ENCODE measurements at places on chromosomes 6 and 20.

DNA sequence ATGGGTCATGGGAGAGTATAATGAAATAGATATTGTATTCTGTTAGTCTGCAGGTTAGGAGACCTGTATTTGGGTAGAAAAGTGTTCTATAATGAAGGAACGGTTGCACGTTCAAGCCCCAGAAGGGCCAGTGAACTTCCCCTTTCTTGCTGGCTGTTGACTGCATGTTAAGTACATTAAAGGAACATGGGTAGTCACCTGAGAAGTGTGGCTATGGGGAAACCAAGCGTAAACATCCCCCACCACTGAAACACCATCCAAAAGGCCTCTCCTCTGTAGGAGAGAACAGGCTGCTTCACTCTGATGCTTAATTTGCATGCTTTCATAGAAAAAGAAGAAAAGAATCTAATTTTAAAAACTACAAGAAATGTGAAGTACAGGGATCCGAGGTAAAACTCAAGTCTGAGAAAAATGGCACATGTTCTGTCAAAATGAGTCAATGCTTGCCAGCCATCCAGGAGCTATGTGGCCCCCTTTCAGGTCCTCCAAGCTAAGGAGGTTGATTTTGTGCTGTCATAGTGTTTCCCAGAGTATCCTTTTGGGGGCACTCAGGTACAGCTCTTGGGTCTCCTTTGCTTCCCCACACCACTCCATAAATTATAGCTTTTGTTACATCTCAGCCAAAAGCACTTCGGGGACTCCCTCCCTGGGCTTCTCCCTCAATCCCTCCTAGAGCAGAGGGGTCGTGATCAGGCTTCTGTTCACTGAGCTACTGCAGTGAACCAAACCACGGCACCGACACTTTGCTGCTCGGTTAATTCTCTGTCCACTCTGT lies 283.7 kb upstream of the AGPAT4 start:
- DNase-seq: no peak

- DNase-seq: no peak
These were observed 3.5 kb downstream of the FOXS1 start for GRCh38 chr20:31841928-31842327.

DNA sequence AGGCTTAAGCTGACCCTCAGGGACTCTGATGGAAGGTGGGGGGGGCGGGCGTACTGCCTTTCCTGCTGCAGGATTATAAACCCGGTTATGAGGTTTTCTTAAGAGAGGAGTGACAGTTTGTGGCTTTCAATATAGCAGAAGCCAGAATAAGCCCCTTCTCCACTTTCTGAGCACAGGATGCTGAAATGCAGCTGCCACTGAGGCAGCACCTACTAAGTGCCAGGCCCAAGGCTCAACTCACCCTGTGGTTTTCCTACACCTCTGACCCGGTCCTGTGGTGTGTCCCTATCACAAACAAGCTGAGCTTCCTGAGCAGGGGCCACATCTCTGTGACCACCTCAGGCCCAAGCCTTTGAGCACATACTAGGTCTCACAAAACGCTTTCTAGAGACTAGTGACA lies 59.6 kb upstream of the NFATC2 start:
- no peak for DNase-seq

- DNase-seq: no peak
These were observed 269.8 kb downstream of the CDH4 start for GRCh38 chr20:61521687-61522420.

- no peak for DNase-seq
These were observed 11.7 kb downstream of the SMLR1 start for GRCh38 chr6:130838951-130839350.

GRCh38 chr6:108985301-108985700 lies 109.3 kb downstream of the SESN1 start:
- DNase-seq: no peak

DNA sequence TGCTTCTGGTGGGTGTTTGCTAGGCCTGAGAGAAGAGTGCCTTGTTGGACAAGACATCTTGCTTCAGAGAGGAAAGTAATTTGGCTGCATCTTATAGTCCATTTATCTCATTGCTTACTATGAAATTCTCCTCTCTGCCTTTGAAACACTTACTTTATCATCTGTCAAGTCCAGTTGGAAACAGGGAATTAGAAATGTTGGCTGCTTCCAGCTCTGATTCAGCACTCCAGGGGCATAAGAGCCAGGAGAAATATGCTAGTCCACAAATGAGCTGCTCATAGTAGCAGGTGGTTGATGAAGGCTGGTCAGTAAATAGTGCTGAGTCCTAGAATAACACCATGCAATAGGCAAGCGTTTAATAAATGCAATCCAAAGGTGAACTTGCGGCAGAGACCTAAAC lies 227.1 kb downstream of the SLC35F1 start:
- no peak for DNase-seq

- DNase-seq: no peak
These were observed 152.0 kb downstream of the TSHZ2 start for GRCh38 chr20:53124075-53124551.

GRCh38 chr6:3762359-3762758 lies 10.8 kb upstream of the PXDC1 start:
- DNase-seq: no peak

GRCh38 chr20:5078399-5078958 lies 41.3 kb downstream of the PCNA start:
- DNase-seq: peak; percentile 68

DNA sequence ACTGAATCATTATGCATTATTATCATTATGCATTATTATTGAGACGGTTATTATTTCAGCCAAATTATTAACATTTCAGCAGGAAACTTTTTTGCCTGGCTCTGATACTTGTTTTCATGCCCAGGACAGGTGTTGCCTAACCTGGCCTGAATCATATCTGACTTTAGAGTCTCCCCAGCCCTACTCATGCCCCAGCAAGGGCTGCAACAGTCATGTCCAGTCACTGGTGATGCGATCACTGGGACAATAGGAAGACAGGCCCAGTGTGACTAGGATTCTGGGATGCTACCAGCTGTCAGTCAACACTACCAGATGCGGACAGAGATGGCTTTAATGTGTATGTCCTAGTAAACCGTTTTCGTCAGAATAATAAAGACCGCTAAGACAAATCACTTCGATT lies 285.0 kb downstream of the KHDC1L start:
- DNase-seq: peak; percentile 87

DNA sequence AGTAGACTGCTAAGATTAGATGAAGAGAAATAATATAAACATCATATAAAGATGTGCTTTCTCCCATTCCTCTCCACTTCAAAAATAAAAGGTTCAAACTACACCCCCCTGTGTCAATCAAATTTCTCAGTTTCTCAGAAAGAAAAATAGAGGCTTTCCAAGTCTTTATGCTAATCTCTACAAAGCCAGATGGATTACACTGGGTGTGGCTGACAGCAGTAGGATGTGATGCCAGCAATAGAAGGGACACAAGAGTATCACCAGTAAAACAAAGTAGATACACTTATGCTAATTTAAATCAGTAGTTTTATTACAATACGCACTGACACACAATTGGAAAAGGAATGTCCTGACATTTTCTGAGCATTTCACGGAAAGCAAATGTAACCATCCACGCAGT lies 353.4 kb downstream of the RNGTT start:
- no peak for DNase-seq

DNA sequence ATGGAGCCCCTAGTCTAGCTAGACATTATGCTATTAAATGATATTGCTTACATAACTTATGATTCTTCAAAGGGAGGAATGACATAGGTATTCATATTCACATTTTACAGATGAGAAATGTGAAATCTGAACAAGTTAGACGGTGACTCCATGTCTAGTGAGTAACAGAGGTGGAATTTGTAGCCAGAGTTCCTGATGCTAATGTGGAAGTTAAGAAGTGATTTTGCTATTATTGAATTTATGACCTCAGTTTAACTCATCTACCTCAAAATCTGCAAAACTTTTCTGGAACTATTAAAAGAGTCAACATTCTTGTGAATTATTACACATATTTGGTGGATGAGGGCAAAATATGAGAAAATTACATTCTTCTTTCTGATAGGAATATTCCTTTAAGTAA lies 347.6 kb upstream of the MMS22L start:
- DNase-seq: peak; percentile 65

DNA sequence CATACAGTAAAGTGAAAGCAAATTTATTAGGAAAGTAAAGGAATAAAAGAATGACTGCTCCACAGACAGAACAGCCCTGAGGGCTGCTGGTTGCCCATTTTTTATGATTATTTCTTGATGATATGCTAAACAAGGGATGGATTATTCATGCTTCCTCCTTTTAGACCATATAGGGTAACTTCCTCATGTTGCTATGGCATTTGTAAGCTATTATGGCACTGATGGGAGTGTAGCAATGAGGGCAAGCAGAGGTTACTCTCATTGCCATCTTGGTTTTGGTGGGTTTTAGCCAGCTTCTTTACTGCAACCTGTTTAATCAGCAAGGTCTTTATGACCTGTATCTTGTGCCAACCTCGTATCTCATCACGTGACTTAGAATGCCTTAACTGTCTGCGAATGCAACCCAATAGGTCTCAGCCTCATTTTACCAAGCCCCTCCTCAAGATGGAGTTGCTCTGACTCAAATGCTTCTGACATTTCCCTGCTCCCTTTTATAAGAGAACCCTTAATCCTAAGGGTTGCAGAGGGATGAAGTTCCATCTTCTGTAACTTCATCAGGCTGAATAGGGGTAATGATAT lies 280.1 kb upstream of the RGS17 start:
- DNase-seq: no peak

DNA sequence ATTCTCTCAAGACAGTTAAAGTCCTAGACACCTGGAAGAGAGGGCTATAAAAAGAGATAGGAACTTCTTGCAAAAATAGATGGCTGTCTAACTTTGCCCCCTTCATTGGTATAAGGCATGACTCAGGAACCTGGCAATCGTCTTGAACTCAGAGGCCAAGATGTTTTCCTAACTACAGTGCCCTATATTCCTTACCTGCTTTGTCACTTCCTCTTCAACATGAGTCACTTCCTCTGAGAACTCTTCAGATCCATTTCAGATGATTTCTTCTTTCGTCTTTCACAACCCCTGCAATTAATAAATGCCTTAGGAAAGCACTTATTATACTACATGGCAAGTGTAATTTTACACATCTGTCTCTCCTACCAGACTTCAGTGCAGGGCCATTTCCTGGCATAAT lies 83.5 kb downstream of the HAO1 start:
- peak; percentile 97 for DNase-seq

- peak; percentile 54 for DNase-seq
These were observed 158.2 kb downstream of the ZMYND8 start for GRCh38 chr20:47198254-47198671.

GRCh38 chr20:44800391-44801046 lies 9.8 kb downstream of the RIMS4 start:
- DNase-seq: no peak

DNA sequence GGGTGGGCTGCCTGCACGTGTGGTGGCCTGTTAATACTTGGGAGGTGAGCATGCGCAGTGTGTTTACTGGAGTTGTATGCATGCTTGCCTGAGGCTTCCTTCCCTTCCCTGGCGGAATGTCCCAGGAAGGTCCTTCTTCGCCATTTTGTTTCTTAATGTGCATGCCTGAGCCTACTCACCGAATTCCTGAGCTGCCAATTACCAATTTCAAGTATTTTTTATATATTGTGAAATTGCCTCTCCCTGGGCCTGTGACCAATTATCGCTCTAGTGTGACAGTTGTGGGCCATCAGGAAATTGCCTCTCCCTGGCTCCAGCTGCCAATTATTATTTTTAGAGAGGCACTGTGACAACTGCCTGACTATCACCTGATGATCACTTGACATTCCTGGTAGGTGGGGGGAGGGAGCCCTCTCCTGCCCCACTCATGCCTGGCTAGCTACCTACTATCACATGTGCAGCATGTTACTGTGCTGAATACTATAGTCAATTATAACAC lies 70.0 kb downstream of the FAM50B start:
- DNase-seq: peak; percentile 35

DNA sequence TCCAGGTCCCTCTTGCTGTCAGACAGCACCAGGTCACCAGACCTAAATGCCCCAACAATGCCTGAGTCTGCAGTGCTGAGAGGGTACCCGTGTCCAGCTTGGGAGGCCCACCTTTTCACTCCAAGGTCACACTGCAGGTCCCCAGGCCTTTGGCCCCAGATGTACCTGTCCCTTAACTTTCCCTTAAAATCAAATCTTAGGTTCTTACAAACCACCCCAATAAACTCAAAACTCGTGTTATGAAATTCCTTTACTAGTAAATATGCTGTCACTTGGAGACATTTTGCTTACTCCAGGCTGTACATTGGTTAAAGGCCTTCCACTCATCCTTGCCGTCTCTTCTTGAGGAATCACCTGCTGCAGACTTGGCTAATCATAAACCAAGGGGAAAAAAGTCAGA lies 165.7 kb upstream of the RREB1 start:
- DNase-seq: no peak

- DNase-seq: no peak
These were observed 30.6 kb downstream of the TSHZ2 start for GRCh38 chr20:53002786-53003185.

DNA sequence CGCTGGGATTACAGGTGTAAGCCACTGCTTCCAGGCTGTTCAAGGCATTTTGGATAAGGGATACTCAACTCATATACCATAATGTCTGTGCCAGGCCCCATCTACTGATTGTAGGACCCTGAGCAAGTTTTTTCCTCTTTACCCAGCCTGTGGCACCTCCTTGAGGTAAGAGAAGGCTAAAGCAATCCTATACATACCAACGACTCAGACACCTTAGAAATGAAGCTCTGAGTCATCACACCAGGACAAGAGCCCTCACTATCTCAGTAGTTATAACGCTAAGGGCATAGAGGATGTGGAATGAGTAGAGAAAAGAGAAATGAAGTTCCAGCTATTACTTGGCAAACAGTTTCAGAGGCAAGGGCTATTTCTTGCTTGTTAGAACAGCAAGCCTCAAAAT lies 16.9 kb downstream of the NDRG3 start:
- peak; percentile 69 for DNase-seq

- DNase-seq: peak; percentile 84
These were observed 172.5 kb downstream of the FOXA2 start for GRCh38 chr20:22411627-22412450.

GRCh38 chr20:9353916-9354276 lies 160.5 kb upstream of the LAMP5 start:
- DNase-seq: no peak

DNA sequence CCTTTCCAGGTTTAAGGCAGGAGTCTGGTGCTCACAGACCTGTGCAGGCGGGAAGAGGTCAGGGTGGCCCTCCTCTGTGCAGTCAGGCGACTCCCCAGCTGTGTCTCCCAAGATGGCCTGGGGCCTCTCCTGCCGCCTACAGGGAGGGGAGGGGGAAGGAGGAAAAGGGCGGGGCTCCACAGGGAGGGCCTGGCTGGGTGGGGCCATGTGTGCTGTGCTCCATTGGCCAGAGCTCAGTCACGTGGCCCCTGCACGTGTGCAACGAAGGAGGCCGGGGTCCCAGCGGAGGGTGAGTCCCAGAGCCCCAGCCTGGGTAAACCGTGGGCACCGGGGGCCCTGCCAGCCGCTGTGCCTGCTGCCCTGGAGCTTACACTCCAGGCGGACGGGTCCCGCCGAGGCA lies 211.6 kb downstream of the ZDHHC14 start:
- DNase-seq: no peak

DNA sequence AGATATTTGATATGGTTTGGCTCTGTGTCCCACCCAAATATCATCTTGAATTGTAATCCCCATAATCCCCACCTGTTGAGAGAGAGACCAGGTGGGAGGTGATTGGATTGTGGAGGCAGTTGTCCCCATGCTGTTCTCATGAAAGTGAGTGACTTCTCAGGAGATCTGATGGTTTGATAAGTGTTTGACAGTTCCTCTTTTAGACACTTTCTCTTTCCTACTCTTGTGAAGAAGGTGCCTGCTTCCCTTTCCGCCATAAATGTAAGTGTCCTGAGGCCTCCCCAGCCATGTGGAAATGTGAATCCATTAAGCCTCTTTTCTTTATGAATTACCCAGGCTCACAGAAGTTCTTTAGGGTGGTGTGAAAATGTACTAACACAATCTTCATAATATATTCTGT lies 1404.0 kb upstream of the ADGRB3 start:
- DNase-seq: no peak

GRCh38 chr6:99092461-99092860 lies 144.7 kb upstream of the FBXL4 start:
- no peak for DNase-seq

All from bronchial epithelial cell (primary cell).